NCI-H69 (cell line): ENCODE measurements at places on chromosomes 13 and 19.

- no peak for DNase-seq
Measured at GRCh38 chr13:88124142-88124541, 453.0 kb downstream of the SLITRK5 start.

DNA sequence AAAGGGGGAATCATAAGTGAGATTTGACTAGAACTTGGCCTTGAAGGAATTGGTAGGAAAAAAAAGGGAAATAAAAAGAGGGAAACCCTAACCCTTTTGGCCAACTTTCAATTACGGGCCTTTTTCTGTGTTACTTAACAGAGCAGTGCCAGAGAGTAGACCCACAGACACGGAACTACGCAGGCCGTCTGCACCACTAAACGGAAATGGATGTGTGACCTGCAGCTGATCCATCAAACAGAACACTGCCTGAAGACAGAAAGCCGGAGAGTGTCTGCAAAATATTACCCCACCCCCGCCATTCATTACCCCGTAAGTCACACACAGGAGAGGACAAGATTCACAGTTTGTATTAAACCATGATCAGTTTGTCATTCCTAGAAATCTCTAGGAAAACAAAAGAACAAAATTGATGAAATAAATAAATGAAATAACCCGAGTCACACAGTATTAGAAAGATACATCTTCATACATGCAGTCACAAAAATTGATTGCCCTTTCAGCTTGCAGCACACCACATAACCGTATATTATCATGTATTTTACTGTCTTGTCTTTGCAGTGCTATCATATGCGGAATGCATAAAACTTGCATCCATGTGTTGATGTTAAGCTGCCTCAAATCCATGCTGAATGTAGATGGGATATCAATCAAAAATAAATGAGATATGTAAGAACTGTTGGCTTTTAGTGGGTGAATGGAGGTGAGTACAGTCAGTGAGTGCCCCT is 424.7 kb downstream of the IRS2 start:
- no peak for DNase-seq

DNA sequence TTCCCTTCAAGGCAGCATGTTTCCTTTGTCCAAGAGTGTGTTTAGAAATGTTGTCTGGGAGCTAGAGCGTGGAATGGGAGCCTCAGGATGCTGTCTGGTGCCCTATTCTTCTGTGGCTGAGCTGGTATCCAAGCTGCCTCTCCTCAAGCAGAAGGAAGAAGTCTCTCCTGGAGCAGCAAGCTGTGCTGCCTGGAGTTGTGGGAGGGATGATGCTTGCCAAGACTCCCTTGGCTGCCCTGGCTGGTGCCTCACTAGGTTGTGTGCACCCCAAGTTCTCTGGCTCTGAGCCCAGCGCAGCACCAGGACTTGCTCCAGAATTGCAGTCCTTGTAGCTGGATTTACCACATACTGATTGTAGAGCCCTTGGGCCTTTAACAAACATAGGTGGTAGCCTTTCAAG is 4.7 kb upstream of the CYP4F3 start:
- DNase-seq = no peak

- no peak for DNase-seq
Measured at GRCh38 chr13:111171629-111172028, 56.5 kb downstream of the ARHGEF7 start.

DNA sequence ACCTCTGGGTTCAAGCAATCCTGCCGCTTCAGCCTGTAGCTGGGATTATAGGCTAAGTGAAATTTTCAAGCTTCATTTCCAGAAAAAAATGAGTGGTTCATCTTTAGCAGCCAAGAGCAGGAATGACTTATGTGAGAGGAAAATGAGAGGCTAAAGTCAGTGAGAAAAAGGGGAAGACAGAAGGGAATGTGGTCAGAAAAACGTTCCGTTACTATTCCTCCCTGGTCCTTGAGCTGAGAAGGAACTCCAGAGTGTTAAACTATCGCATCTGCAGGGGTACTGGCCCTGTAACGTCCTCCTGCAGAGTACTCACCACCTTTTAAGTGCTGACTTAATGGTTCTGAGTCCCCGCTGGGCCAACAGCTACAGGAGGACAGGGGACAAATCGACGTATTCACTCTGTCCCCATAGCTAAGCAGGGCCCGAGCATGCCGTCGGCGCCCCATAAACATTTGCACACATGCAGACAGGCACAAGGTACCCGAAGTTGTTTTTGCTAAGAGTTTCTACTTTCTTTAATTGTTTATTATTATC is 88.1 kb downstream of the FLT1 start:
- no peak for DNase-seq
